ENCODE measurements at places on chromosomes 2 and 18.

DNA sequence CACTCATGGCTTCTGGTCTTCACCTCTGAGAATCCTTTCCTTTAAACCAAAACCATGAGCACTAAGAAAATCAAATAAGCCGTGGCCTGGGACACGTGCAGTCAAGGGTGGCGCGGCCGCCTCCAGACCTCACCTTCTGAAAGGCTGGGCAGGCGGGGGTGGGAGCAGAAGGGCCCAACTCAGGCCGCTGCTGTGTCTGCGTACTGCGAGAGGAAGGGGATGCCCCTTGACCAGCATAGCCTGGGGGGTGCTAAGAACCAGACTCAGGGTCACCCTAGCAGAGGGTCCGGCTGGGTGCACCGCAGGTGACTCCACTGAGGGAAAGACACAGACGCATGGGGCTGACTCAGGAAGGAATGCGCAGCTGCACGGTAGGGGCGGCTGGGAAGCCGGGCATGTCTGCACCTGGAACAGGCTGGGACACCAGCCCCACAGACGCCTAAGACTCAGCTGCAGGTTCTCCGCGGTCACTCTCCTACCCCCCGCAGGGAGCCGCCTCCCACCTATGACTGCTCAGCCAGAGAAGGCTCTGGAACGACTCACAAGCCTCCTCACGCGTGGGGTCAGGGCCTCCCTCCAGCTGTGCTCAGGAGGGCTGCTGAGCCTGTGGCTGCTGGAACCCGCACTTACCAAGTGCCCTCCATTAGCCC, 432.4 kb upstream of the MYT1L start:
- DNase-seq = no peak

GRCh38 chr2:171084128-171084527, 76.6 kb downstream of the TLK1 start:
- no peak for DNase-seq

DNA sequence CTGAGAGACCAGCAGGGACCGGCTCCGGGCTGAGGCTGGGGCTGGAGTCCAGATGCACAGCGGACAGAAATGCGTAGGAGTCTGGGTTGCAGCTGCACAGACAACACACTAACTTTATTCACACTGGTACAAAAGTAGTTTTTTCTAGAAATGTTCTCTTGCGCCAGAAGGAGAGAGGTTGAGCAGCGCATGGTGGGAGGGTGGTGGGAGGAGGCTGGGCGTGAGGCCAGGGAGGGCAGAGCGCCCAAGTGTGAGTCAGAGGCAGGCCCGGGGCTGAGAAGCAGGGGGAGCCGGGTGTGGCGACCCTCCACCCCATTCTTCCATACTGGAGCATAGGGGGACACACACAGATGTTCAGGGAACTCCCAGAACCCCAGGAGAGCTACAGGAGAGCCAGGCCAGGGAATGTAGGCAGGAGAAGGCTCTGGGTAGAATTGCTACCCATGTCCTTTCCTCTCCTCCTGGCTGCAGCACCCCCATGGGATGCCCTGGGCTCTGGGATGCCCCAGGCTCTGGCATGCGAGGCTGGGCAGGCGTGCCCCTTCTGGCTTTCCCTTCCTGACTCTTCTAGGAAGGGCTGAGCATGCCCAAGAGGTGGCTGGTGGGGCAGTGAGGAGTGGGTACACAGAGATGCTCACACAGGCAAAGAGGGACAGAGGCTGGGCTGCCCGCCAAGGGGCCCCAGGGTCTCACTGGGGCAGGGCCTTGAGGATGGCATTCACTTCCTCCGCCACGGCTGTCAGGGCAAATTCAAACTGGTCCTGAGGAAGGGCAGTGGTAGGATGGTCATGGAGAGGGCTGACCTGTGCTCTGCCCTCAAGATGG, 10.6 kb downstream of the DNAJB2 start:
- DNase-seq = no peak

- no peak for DNase-seq
Observed at GRCh38 chr2:72996117-72996502, 75.4 kb downstream of the SFXN5 start.

DNA sequence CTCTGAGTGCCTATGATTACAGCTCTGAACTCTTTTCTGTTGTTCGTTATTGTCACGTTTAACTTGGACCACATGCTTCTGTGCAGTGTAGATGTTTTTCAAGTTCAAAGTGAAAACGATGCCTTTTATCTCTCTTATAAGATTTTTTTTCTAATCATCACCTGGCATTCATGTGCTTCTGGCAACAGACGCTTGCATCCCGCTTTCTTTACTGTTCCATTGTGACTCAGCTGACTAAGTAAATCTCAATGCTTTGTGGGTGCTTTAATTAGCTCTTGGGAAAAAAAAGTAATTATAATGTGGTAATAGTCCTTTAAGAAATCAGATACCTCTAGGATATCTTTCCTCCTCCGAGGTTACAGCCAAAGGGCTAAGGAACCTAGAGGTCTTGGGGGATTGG, 31.2 kb upstream of the RMP24 start:
- DNase-seq = no peak

DNA sequence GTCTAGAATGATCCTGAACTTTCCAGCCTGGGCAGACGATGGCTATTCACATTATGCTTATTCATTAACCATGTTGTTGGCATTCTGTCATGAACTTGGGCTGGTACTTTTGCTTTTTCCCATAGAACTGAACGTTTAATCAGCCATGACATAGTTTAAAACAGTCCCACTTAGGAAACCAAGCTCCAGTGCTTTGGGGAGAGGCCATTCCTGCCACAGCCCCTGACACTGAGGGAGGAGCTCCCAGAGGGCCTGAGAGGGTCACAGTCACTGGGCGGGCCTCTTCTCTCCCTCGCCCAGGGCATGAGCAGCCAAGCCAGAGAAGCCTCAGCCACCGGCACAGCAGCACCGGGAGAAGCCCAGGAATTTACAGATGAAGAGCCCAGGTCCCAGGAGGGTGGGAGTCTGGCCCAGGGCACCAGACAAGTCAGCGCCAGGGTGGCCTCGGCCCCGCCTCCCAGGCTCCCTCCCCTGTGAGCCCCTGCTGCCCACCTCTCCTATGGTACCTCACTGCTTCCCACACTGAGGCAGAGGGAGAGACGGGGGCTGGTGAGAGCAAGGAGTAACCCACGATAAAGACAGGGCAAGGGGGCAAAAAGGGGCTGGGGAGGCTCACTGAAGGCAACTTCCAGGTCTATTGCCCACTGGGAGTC, 33.6 kb downstream of the MAL start:
- no peak for DNase-seq

DNA sequence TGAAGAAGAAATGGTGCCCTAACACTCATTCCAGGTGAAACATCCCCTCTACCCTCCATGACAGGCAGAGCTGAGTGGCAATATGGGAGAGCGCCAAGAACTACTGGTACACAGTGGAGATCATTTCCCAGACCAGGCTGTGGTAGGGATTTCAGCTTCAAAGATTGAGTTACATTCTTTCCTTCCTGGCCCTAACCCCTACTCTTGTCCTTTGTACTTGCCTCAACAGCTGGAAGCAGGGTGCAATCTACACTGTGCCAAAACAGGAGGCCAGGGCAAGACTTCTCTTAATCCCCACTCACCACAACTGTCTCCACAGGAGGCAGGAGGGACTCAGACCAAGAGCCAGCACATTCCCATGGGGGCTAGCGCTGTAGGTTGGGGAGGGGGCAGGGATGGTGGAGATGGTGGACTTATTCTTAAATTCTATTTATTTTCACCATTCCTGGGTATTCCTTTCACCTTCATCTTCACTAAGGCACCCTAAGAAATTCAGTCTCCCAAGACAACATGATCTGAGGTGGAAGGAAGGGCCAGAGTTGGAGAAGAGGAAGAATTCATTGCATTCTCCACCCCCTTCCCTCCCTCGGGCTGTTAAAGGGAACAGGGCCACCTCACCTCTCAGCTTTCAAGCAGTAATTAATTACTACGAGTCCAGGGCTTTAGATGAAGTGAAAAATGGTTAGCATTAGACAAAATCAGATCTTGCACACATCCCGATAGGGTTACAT, 65.9 kb downstream of the AAK1 start:
- DNase-seq = no peak

DNA sequence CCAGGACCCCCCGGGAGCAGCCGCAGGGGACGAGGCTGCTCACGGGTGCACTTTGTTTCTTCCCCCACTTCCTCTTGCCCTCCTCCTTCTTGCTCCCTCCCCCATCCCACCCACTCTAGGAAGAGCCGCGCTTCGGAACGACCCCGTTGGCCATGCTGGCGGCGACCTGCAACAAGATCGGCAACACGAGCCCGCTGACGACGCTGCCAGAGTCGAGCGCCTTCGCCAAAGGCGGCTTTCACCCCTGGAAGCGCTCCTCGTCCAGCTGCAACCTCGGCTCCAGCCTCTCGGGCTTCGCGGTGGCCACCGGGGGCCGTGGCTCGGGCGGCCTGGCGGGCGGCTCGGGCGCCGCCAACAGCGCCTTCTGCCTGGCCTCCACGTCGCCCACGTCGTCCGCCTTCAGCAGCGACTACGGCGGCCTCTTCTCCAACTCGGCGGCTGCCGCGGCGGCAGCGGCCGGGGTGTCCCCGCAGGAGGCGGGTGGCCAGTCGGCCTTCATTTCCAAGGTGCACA, 1.3 kb downstream of the SP9 start:
- no peak for DNase-seq

- no peak for DNase-seq
Observed at GRCh38 chr2:162636206-162636728, 202.3 kb downstream of the KCNH7 start.

DNA sequence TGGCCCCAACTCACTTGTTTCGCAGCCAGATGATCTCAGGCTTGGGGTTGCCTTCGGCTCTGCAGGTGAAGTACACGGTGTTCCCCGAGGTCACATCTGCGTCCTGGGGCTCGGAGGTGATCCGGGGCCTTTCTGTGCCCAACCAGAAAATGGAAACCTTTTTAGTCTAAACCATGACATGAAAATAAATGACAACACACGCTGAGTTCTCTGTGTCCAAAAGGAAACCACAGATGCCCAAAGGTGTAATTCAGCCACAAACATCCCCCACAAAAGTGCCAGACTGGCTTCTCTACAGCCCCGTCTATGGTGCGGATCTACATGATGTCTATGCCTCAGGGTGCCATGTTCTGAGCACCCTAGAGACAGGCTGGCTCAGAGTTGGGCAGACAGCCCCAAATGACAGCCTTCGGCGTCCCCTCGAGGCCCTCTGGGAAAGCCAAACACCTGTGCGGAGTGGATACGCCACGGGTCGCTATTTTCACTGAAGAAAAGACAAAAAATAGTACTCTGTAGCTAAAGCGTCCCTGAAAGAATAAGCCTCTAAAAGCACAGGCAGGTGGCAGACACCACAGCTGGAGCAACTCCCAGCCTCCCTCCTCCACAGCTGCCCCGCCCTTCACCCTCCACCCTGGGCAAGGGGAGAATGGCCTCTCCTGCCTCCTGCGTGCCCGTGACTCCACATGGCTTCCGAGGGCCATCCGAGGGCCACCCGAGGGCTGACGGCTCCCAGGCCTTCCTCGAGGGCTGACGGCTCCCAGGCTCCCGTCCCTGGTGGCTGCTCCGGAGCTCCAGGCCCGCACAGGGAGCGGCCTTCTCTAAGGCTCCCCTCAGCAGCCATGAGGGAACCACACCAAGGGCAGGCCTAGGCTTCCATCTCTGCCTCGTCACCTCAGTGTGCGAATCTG, 67.1 kb downstream of the PXDN start:
- no peak for DNase-seq

DNA sequence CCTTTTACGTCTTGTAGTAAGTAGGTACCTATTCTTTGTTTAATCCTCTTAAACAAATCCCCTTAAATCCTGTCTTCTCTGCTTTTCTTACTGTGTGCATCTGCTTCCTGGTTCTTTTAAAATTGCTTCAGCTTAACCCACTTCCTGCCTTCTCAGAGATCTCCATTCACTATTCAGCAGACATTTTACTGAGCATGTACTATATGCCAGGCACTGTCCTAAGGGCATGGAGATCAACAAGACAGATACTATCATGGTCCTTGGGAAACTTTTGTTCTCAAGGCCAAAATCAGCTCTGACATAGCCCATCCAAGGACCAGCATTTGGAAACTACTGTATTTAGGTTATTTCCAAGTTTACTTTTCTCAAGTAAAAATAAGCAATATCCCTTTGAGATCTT, 227.5 kb downstream of the TPGS2 start:
- no peak for DNase-seq

DNA sequence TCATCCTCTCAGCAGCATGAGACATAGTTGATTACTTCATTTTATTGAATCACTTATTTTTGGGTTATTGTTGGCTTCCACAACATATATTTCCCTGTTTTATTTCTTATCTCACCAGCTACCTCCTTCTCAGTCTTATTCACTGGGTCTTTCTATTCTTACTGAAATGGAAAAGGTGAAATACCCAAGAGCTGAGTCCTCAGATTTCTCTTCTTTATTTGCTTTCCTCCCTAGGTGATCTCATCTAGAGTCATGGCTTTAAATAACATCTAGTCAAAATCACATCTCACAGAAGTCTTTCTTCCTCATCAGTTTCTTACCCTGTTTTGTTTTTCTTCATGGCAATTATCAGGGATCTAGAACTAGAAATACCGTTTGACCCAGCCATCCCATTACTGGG, 105.0 kb upstream of the RBBP8 start:
- no peak for DNase-seq

- no peak for DNase-seq
Observed at GRCh38 chr2:132503701-132504100, 87.1 kb downstream of the GPR39 start.

GRCh38 chr18:70232261-70232660, 26.8 kb upstream of the RTTN start:
- no peak for DNase-seq

DNA sequence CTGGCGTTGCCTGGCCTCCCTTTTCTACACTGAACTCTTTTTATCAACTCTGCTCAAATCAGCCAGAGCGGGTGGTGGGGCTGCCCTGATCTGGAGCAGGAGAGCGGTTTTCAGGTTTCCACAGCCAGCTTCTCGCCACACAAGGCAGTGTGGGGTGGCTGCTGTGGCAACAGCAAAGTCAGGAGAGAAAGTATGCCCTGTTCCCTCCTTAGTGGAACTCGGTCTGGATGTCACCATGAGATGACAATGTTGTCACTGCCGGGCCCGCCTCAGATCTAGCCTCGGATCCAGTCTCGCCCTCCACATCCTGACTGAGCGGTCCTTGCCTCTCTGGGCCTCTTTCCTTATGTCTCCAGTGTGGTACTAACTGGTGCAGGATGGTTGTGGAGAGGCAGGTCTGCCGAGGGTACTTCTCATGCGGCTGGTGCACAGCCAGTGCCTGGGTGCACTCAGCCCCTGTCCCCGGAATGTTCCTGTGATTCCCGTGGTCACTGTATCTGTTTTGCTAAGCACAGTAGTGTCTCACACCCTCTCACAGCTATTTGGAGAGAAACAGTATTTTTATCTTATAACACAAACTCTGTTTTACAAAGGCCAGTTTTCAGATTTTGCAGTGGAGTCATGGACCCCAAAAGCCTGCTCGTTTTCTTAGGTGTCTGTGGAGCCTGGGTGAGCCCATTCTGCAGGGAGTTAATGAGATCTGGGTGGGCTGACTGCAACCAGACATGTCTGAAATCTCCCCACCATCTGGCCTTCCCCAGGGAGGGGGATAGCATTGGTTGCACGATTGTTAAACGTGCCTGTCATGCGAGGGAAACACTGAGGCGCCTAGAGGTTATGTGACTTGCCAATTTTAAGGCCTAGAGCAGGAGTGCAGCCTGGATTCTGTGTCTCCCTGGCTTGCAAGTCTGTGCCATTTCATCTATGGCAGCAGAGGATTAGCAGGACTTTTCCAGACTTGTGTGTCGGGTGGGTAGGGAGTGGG, 261.1 kb upstream of the AGAP1 start:
- no peak for DNase-seq
